ENCODE measurements at places on chromosomes 12 and 14.

DNA sequence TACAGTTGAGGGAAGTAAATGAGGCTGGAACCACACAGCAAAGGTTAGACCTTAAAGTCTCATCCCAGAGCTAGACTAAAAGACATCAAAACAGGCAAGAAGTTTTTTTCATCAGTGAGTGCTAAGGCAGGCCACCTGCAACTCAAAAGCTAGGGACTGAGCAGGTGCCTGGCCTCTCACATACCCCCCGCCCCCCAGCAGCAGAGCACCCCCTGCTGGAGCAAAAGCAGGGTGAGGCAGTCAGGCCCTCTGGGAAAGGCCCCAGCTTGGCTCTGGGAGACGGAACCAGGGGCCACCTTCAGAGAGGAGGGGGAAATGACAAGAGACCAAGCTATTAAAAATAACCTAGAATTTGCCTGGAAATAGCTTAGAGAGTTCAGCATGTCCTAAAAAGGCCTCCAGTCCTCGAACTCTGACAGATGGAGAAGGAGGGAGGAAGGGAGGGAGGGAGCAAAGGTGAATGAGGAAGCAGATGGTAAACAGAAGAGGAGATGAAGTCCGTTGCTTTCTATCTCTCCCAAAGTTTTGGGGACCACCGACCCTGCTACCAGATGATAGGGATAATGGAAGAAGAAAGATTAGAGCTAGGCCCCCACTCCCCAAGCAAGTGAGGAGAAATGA, 1.8 kb downstream of the ITGA7 start:
- no peak for DNase-seq

DNA sequence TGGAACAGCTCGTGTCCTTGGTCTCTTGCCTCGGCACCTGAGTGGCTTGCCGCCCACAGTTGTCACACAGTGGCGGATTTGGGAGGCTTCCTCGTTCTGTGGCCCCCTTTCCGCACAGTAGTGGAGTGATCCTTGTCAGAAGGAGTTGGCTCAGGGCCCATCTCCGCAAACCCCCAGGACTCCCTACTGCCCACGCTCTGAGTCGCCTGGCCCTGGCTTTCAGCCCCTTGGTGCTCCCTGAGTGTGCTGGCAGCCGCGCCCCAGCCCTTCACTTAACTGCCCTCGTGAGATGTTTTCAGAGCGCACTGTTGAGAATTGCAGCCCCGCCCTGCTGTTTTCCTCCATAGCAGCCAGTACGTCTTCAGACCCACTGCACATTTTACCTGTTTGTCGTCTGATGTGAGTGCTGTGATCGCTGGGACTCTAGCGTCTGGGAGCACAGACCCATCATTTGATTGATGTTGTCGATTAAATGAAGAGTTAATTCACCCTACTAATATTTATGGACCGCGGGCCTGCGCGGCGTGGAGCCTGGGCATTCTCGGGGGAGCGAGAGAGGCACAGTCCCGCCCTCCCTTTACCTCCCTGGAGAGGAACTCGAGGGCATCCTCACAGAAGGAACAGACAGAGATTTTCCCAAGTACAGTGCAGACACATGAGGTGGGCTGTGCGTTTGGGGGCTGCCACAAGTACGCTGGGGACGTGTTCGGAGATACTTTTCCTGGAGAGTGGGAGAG, 91.8 kb downstream of the DDX51 start:
- no peak for DNase-seq

- DNase-seq: no peak
Observed at GRCh38 chr12:80977346-80977745, 39.6 kb upstream of the LIN7A start.

DNA sequence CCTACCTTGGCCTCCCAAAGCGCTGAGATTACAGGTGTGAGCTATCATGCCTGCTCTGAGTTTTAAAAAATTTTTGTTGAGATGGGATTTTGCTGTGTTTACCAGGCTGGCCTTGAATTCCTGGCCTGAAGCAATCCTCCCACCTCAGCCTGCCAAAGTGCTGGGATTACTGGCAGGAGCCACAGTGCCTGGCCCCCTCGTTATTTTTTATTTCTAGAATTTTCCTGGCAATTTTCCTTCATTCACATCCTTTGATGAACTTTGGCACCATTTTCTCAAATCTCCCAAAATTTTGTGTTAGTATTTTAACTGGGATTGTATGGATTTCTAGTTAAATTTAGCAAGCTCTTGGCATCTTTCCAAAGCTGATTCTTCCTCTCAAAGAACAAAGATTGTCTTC, 24.6 kb upstream of the SCARB1 start:
- DNase-seq: no peak

DNA sequence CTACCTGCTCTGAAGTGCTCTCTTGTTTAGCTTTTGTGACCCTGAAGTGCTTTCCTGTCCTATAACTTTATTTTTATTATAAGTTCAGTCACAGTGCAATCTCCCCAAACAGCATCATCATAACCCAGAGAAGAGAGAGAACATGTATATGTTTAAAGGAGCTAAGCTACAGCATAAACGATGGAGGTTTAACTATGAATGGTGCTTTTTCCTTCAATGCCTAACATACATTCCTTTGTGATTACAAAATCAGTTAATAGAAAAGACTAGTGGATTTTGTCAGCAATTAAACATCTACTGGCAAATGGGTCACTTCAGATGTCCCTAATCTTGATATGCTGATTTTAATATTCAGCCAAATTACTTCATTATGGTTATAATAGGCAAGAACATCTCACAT, 46.4 kb downstream of the ZFYVE21 start:
- DNase-seq: peak; percentile 39

GRCh38 chr12:9331218-9331626, 123.0 kb upstream of the PZP start:
- peak; percentile 46 for DNase-seq

DNA sequence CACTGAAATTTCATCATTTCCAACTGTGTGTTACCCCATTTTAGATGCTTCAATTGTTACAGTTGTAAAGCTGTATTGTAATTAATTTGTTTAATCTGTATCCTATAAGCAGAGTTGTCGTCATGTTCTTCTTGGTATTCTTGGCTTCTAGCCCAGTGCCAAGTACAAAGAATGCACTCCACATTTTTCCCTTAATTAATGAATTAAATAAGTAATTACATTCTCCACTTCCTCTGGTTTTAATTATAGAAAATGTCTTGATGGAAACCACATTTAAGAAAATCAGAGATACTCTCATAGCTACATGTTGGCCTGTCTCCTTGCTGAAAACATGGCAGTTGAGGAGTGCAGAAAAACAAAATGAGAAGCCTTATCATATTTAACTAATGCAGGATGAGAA, 746 bp downstream of the DNAI7 start:
- no peak for DNase-seq

GRCh38 chr12:13114251-13115052, 11.0 kb upstream of the GSG1 start:
- peak; percentile 58 for DNase-seq

DNA sequence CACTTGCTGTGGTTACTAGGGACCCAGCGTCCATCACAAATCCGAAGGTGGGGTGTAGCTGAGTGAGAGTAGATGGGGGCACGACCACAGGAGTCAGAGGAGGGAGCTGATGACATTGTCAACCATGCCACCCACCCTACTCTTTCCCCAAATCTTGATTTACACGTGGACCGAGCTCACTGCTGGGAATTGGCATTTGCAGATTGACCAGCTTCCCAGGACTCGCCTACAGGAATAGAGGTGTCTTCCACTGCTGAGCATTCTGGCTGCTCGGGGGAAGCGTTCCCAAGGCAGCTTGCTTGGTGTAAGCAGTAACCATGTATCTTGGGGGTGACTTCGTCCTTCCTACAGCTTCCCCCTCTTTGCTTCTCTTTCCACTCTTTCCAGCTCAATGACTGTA, 353 bp upstream of the PTPRR start:
- no peak for DNase-seq

DNA sequence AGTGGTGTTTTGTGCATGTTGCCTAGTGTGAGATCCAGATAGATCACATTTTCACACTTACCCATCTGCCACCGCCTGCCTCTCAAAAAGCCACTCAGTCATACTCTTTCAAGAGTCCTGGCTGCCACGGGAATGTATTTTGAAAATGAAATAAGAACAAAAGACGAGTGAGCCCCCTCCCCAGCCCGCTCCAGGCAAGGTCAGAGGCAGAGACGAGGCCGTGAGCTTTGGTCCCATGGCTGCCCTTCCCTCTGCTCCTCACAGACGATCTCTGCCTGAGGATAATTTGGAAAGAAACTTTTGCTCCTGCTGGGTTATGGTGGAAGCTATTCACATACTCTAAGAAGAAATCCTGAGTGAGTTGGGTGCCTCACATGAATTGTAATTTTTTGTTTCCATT, 924.3 kb downstream of the BCL11B start:
- no peak for DNase-seq

DNA sequence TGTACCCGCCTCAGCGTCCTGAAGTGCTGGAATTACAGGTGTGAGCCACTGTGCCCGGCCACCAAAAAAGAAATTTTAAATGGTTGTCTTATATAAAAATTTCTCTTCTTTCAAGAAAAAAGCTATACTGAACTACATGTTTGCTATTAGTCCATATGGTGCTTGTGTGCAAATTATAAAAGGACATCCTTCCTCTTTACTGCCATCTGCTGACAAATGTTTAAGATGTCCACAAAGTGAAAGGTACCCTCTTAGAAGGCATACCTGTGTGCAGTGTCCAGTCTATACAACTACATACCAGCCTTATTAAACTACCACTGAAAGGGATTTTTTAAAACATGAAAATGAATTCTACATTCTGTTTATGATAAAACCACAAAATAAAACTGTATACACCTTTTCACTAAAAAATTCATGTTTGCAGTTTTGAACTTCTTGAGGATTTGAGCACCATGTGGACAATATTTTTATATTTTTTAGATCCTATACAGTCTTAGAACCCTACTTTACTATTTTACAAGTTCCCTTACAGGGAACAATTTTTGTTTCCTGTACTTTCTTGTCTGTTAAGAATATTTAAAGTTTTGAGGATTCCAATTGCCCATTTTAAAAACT, 32.8 kb upstream of the TOMM20L start:
- peak; percentile 16 for DNase-seq

DNA sequence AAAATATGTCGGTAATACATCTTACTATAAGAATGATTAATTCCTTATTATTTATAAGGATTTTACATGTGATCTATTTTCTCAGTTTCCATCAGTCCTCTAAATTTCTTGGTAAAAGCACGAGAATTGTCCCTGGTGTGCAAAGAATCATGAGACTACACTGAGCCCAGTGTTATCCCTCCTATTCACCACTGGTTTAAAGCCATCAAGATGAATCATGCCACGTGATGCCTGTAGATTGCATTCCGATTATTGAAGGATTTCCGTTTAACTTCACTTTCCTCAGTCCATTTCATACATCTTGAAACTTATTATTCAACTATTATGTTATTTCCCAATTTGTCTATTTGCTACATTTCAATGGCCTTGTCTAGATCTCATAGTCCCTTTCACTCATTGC, 601.9 kb downstream of the GALC start:
- no peak for DNase-seq

GRCh38 chr12:128790221-128790620, 33.5 kb downstream of the SLC15A4 start:
- DNase-seq: no peak

DNA sequence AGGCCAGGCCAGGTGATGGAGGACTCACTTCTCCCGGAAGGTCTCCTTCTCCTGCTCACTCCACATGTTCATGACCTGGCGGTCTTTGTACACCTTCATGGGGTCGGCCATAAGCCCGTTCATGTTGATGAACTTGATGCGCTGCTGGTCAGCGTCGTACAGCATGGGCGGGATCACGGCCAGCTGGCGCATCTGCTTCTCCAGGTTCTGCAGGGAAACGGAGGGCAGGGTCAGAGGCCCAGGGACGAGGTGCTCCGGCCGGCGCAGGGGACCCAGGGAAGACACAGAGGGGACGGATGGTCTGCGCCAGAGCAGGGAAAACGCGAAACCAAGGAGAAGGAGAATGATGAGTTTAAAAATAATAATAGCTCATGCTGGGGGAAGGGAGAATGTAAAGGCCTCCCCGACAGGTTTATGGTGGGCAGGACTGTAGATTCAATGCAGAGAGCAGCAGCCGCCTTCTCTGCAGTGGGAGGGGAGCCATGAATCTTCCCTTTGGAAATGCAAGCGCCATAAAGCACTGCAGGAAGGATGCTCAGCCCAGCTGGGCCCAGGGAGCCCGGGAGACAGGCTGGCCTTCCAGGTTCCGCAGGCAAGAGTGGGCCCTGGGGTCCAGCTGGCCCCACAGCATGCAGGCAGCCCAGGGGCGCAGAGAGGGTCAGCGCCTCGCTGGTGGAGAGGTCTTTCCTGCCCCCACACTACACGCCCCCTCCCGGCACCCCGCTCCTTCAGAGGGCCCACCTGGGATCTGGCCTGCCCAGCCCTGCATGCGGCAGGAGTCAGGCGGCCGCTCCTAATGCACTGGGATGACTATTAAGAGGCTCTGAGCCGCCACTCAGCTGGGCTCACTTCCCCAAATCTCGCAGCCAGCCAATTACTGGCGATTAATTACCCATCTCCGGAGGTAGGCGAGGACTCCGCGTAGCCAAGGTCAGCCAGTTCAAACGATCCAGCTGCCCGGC, 132.0 kb downstream of the RFLNA start:
- no peak for DNase-seq

DNA sequence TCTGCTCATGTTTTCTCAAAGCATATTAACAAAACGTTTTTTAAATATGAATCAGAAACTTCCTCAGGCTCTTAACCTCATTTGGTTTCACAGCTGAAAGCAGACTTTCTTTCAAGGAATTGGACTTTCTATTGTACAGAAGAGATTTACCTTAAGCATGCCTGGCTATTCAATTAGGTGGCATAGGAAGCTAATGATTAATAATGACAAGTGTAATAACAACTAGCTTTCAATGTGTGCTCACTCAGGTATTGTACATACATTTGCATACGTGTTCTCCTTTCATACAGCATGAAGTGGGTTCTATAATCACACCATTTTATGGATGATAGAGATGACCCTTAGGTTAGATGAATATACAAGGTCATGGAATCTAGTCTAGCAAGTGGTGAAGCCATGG, 115.7 kb downstream of the ANO6 start:
- no peak for DNase-seq

DNA sequence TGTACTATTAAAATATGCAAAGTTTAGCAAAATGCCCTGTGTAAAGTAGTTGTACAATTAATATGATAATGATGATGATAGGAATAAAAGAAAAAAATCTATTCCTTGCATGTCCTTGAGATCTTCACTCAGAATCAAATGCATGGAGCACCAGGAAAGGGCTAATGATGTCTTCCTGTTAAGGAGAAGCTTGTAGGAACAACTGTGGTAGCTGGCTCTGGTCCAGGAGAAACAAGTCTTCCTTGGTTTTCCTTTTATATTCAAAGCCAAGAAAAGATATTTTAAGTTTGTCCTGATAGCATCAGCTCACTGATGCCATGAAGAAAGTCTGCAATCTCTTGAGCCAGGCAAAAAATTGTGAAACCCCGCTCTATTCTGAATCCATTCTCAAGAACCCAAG, 138.9 kb downstream of the PIK3C2G start:
- peak; percentile 61 for DNase-seq

DNA sequence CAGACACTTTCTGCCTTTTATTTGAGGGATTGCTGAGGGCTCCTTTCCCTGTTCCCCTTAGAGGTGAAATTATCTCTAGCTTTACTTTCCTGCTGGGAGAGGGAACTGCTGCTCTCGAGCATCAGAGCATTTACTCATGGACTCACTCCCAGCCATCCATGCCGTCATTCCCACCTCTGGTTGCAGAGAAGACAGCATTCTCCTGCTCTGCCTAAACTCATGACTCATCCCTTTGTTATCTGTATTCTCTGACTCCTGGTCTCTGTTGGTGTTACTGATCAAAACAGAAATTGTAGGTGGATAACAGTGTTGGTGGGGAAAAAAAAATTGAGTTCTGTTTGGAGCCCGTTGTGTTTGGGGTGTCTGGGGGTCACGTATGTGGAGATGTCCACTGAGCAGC, 159.3 kb downstream of the TTC8 start:
- DNase-seq: peak; percentile 82
